ENCODE measurements at places on chromosomes 16 and 17.

DNA sequence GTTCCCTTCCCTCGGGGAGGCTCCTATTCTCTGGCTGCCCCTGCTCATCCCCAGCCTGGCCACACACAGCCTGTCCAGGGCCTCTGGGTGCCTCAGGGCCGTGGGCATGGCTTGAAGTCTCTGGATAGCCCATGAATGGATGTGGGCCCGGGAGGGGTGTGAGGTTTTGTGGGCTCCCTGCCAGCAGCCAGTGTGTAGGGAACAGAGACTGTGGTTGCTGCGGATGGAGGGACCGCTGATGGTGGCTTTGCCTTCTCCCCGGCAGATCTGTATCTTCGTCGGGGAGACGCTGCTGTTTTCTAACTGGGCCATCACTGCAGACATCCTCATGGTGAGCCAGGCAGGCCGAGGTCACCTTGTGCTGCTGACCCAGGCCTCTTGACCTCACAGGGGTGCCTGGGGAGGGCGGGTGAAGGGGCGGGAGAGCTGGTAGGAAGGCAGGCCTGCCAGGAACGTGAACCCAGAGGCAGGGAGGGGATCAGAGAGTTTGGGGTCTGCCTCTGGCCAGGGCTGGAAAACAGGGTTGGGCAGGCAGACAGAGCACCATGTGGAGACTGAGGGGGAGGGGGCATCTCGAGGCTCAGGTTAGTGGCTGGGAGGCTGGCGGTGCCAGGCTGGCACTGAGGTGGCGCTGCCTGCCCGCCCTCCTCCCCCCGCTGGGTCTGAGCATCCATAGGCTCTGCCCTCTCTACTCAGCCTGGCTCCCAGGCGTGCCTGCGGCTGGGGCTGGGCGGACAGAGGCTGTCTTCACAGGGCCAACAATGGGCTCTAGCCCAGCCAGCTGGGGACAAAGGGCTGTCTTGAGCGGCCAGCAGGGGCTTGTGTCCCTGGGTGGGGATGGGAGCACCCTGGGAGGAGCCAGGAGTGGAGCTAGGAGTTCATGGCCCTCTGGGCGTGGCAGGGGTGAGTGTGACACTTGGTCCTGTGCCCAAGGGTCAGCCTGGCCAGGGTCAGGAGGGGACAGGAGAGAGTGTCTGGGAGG, 21.4 kb downstream of the MYBBP1A start:
- DNase-seq, result no peak

GRCh38 chr16:11370084-11370931, 25.0 kb downstream of the RMI2 start:
- peak; percentile 48 for DNase-seq

DNA sequence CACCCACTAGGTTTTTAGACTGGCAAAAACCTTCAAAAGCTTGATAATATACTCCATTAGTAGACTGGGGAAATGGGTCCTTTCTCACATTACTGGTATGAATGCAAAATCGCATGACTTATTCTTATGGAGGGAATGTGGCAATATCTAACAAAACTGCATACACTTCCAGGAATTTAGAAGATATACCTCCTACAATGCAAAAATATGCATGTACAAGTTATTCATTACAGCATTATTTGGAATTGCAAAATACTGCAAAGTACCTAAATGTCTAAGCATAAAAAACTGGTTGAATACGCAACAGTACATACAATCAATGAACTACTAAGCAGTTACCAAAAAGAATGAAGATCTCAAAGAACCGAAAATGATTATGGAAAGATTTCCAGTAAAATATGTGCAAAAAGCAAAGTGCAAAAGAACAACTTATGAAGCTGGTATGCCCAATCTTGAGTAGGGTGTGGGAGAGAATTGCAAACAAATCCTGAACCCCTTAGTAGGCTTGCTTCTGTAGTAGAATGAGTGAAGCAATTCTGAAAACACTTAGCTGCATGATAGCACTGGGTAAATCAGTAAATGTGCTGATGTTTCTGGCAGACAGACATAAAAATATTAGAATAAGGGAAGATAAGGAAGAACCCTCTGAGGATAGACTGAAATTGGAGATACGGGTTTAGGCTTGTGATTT, 180.1 kb downstream of the PARN start:
- no peak for DNase-seq

DNA sequence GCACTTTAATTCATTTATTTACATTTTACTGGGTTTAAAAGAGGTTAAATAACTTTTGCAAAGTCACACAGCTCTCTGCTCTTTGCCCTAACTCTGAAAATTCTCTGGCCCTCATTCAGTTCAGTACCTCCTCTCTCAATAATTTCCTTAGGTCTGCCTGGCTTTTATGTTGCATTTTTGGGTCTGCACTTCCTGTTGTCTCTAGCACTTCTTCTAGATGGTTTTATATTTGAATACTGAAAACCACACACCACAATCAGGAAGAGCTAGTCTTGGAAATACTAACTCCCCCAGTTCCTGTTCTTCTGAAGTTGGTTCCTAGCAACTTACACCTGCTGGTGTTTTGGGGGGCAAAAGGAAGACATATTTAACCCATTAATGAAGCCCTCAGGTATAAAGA, 577.9 kb downstream of the HS3ST4 start:
- no peak for DNase-seq

GRCh38 chr17:29977836-29978235, 36.4 kb downstream of the EFCAB5 start:
- no peak for DNase-seq

All from GM12864 (cell line).